Stimulated activated CD8-positive, alpha-beta memory T cell treated with anti-CD3 and anti-CD28 coated beads, Interleukin-2, amount 100 ng/mL, for 48 hours (primary cell): ENCODE measurements at places on chromosomes 5 and 9.

GRCh38 chr5:32406650-32407049, 37.9 kb downstream of the ZFR start:
- no peak for DNase-seq

DNA sequence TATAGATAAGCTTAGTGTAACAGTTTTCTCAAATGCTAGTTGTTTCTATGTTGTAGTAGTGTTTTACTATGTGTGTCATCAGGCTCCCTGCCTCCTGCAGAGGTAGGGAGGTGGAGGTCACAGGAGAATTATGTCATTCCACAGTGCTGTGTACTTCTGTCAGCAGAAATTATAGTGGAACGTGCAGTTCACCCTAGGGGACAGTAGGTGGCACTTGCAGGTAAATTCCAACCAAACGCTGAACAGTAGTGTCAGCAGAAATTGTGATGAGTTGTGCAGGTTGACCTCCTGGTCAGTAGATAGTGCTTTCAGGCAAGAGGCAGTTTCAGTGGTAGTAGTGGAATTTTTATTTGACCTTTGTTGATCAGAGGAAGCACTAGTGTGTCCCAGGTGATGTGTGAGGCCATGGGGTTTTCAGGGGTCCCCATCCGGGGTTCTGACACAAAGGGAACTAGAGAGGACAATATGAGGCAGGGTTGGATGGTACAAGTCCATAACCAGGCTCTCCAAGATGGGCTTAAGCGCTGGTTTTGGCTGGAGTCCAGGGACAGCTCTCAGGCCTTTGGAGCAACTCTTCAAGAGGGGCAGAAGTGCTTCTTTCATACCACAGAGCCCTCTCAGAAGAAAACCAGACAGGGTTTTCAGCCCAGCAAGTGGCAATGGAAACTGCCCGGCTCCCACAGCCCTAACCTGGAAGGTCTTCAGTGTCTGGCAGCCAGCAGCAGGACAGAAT, 402.9 kb downstream of the CYLC2 start:
- DNase-seq = no peak

- no peak for DNase-seq
These were observed 417.0 kb downstream of the ARHGEF28 start for GRCh38 chr5:74042959-74043358.

DNA sequence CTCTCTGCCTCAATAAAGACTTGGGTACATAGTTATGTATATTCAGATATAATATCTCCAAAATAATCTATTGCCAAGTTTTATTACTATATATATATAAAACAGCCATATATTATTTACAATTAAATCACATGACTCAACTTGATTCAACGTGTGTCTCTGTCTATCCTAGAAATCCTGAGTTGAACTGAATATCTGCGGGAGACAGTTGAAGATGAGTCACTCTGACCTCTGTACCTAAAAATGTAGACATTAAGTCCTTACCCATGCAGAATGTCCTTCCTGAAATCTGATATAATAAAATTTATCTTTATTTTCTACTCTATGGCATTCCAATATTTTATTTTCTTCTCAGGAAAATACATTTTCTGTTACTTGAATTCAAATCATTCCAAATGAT, 218.2 kb upstream of the PRDM9 start:
- no peak for DNase-seq

GRCh38 chr5:116583862-116584222, 9.2 kb upstream of the SEMA6A start:
- no peak for DNase-seq

DNA sequence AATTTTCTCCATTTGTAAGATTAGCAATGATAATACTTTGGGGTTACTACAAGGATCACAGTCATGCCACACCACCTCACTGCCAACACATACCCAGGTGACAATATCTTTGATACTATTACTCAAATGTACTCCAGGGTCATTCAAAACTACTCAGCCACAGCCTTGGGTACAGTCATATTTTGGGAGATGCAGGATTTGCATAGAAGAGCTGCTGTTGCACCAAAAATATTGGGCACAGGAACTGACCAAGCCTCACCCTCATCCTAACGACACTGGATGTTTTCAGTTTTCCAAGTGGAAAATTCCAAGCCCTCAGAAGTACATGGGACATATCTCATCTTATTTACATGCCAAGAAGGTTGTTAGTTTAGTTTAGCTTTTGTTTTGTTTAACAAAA, 120.9 kb upstream of the C6 start:
- DNase-seq = no peak

DNA sequence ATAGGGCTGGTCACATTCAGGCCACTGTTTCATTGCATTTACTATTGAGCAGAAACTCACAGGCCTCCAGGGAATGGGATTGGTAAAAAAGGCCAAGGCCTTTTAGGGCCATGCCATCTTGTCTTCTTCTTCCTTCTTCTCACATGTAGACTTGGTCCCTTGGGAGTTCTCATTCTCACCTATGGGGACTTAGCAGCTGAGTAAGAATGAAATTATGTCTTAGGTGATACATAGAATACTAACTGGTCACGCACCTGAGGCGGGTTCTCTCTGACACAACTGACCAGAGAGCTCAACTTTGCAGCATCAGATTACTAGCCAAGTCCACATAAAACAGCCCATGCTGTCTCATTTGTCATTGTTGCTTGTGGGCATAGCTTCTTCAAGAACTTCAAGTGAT, 641.8 kb downstream of the EFNA5 start:
- no peak for DNase-seq

DNA sequence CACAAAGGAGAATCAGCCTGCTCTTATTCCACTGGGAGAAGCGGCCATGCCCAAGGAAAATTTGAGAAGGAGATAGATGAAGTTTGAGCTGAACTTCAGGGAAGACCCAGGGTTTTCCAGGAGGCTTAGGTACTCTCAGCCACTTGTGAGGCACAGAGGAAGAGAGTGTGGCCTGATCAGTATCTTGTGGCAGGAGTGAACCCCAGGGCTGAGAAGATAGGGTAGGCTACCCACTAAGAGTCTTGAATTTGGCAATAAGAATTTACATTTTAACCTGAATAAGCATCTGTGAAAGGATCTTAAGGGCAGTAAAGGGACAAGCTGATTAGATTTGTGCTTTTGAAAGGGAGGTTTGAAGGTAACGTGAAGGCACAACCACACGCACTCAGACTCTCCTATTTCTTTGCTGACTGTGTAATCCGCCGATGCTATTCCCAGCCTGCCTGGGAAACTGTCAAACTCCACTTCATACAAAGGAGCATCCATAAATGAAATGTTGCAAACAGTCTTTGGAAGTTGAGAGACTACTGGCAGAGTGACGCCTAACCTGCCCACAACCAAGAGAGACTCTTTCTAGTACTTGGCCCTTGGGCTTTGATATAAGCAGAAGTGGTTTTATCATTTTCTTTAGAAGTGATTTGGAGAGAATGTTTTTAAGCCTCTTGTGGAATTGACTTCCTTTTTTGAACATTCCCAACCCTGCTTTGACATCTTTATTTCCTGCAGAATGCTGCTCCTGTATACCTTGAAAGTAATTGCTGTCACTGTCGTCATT, 108.2 kb upstream of the VCAN start:
- no peak for DNase-seq

GRCh38 chr5:126492939-126493338, 69.7 kb downstream of the GRAMD2B start:
- DNase-seq = no peak

DNA sequence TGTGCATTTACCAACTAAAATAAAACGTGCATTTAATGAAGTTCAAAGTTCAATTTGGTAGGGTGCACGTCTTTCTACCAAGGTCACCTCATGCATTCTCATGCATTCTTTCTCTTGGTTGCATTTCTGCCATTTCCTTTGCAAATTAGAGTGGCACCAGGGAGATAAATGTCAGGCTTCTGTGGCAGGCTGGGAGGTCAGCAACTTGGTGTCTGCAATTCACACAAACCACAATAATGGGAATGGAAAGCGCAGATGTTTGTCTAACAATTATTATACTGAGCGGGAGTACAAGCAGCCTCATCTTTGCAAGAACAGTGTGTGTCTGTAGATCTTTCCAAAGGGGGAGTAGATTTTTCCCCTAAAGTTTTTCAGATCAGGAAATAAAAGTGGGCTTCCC, 411.7 kb downstream of the DMRT2 start:
- DNase-seq = no peak

DNA sequence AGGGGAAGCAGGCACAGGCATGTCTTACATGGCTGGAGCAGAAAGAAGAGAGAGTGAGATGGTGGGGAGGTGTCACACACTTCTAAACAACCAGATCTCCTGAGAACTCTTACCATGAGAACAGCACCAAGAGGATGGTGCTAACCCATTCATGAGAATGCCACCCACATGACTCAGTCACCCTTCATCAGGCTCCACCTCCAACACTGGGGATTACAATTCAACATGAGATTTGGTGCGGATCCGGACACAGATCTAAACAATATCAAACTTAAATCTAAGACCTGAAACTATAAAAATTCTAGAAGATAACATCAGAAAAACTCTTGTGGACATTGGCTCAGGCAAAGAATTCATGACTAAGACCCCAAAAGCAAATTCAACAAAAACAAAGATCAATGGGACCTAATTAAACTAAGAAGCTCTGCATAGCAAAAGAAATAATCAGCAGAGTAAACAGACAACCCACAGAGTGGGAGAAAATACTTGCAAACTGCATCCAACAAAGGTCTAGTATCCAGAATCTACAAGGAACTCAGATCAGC, 65.4 kb downstream of the SPATA31C2 start:
- DNase-seq = no peak

- DNase-seq = no peak
These were observed 34.0 kb upstream of the AFAP1L1 start for GRCh38 chr5:149237662-149238061.

GRCh38 chr9:76581731-76582130, 122.7 kb downstream of the GCNT1 start:
- DNase-seq = no peak

GRCh38 chr9:30943446-30944224, 1440.8 kb upstream of the ACO1 start:
- no peak for DNase-seq

DNA sequence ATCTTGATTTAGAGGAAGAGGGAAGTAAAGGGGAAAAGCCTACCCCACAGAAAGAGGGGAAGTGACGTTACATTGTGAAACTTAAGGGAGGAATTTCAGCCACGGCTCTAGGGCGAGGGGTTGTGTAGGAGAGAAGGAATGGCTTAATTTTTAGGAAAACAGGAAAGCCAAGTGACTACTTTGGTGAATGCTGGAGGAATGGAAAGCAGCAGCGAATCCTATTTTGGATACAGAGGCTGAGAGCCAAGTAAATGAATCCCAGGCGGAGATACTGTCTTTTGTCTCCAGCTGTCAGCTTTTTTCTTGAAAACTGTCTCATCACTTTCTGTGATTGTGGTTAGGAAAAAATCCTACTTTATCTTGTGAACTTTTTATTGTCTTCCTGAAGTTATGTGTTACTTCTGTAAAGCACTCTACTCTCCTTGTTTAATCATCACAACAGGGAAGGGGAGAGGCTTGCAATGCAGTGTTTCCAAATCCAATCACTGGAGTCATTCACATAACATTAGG, 188.4 kb downstream of the TSSK1B start:
- DNase-seq = no peak

DNA sequence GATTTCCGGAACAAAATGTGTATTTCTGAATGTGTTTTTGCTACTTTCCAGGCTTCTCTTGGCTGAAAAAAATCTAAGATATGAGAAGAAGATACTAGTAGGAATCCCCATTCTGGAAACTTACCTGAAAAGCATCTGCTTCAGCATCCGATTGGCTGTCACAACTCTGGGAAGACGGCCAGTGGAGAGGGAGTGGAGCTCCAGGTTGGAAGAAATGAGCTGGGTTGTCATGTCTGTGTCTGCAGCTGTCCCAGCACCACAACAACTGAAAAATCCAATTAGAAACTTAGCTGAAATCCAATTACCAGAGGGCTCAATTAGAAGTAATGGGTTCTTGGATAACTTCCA, 3.0 kb downstream of the PSMB7 start:
- no peak for DNase-seq

GRCh38 chr5:132823481-132824050, 6.9 kb downstream of the SHROOM1 start:
- DNase-seq = no peak

- DNase-seq = no peak
These were observed 15.5 kb upstream of the SLC36A3 start for GRCh38 chr5:151318850-151319732.

DNA sequence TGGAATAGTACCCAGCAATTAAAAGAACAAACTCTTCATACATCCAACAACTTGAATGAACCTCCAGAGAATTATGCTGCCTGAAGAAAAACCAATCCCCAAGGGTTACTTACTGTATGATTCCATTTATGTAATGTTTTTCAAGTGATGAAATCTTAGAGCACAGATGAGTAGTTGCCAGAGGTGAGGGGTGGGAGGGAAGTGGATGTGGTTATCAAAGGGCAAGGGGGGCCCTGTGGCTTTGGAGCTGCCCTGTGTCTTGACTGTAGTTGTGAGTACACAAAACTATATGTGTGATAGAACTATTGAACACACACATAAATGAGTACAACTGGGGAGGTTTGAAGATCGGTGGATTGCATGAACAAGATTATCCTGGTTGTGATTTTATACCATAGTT, 115.8 kb upstream of the SLC25A48 start:
- DNase-seq = no peak

GRCh38 chr9:91682806-91683205, 259.2 kb upstream of the NFIL3 start:
- DNase-seq = no peak

DNA sequence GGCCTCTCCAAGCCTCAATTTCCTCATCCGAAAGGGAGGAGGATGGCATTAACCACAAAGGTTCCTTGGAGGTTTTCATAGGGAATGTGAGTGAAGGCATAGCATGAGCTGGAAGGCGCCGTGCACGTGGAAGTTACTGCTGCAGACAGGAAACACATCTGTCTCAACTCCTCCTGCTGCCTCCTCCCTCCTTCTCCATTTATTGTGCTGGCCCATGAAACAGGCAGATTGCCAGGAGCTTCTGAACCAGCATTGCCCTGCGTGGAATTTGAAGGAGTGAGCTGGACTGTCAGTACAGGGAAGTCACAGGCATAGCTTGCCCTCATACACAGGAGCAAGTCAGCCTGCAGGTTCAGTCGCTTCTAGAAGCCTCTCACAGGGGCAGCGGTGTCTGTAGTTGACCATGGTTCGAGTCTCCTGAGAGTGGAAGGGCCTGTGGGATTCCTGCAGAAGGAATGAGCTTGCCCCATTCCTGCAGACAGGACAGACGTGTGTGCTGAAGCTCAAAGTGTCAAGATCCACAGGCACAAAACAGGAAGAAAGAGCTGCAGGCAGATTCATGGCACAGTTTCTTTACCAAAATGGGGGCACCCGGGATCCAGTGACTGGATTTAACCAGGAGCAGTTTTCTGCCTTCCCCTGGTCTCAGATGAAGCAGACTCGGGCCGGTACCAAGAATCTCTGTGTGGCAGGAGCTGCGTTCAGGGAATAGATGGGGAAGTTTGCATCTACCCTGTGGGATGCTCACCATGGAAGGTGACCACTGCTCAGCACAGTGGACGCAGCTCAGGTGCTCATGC, 48.7 kb upstream of the CTSL start:
- no peak for DNase-seq
